Skin of body (tissue), 3 donors: ENCODE measurements at places on chromosomes 1 and 21.

DNA sequence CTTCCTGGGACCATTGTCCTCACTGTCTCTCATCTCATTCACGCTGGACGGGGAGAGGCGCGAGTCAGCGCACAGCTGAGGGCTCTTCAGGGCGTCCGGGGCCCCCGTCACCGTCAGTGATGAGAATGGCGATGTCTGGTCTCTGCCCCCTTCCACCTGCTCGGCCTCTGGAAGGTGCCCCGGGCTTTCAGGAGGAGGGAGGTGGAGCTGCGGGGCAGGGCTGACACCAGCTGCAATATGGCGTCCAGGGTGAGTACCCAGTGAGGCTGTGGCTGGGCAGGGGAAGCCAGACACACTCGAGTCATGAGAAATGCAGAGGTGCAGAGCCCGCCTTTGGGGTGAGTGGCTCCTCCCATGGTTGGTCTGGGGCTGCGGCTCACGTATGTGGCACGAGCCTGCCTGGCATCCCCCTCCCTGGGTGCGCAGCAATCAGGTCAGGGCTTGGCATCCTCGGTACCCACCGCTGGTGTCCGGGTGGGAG, 15.1 kb downstream of the MORN1 start:
- DNase-seq: no peak

DNA sequence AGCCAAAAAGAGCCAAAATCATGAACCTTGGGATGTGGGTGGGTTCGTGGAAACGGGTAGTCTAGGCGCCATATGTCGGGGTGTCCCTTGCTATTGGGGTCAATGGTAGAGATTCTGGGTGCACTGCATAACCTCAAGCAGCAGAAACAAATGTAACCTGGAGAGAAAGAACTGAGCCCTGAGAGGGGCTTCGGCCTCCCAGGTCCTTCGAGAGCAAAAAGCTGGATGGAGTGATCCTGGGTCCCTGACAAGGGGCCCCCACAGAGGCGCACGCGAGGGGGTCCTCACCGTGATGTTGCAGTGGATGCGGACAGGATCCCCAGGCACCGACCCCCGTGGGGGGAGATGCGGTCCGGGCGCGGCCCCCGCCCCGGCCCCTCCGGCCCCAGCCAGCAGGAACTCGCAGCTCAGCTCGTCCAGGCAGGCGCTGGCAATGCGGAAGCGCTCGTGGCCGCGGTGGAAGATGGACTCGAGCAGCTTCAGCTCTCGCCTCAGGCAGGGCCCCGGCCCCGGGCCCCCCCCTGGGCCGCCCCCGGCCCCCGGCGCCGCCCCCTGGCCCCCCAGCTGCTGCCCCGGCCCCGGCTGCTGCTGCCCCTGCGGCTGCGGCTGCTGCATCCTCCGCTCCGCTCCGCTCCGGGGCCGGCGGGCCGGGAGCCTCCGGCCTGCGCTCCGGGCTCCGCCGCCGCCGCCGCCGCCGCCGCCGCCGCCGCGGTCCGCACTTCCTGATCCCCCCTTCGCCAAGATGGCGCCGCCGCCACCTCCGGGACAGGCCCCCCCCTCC, at the start of gene UBE2Q1:
UBE2Q1 (minus strand) TSS at position 724 of the 781 bp plus-strand sequence; CDS start at position 615, 109 bp downstream.
- DNase-seq: no peak

DNA sequence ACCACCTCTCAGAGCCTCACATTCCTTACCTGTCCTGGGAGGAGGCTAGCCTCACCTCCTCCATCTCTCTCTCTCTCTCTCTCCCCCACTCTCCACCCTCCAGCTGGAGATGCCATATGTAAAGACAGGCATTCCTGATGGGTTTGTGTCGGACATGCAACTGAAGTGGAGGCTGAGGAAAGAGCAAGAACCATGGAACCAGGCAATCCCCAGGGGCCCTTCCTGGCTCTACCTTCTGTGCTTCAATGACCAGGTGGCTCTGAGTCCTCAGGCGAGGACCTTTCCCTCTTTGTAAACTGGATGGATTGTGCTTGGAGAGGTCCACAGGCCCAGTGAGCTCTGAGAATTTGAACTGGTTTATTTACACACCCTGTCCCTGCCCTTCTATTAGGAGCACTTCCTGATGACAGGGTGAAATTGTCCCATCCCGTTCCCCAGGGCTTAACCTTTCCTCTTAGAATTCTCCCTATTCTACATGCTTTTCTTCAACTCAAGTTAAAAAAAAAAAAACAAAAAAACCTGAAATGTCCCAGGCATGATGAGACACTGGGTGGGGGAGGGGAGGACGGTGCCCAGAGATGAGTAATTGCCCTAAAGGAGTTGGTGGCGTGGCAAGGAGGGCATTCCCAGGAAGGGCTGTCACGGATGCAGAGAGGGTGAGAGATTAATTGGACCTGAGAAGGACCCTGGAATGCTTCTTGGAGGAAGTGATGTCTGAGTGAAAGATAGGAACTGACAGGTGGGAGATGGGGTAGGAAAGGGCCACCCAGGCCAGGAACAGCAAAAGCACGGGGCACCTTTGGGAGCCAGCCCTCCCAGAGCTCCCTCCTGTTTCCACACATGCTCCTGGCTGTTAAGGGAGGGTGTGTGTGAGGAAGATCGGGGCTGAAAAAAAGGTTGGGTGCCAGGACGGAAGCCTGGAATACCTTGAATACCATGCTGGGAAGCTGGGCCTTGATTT, 50.2 kb upstream of the WASF2 start:
- no peak for DNase-seq

DNA sequence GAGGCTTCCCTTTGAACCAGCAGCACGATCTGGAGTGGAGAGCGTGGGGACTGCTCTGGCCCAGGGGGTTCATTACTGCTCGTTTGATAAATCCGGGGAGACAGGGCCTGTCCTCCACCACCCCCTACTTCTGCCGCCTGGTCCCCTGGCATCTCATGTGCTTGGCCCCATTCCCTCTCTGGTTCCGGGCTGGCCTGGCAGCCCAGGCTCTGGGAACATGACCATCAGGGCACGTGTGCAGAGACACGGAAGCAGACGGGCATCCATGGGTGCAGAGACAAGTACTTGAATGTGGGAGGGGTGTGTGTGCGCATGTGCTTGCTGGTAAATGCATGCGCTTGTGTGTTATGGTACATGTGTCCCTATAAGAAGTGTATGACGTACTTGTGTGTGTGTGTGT, 75.5 kb downstream of the KIRREL1 start:
- DNase-seq: no peak

DNA sequence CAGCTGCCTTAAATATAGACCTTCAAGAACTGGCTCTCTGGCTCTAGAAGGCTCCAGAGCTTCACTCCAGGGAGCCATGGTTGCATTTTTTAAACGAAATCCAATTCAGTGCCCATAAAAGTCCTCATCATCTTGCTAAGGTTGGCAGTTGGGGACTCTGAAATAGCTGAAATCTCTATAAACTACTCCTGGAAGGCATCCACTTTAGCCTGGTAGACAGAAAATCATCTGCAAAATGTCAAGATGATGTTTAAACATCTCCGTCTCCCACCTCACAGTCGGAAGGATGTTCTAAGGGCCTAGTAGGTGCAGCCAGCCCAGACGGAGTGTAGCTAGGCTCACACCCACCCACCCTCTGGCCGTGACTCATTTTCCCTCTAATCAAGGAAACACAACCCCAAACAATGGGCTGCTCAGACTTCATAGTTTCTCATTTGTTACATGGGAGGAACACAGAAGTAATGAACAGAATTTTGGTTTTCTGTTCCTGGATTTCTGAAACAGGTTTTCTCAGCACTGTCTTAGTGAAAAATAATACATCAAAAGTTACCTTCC, 235.4 kb upstream of the KAZN start:
- no peak for DNase-seq
